ENCODE measurements at places on chromosomes 2 and 18.

GRCh38 chr2:136874258-136874657 is 108.9 kb downstream of the THSD7B start:
- no peak for DNase-seq

- DNase-seq, result no peak
Measured at GRCh38 chr18:30652387-30652786, 390.2 kb downstream of the DSC3 start.

DNA sequence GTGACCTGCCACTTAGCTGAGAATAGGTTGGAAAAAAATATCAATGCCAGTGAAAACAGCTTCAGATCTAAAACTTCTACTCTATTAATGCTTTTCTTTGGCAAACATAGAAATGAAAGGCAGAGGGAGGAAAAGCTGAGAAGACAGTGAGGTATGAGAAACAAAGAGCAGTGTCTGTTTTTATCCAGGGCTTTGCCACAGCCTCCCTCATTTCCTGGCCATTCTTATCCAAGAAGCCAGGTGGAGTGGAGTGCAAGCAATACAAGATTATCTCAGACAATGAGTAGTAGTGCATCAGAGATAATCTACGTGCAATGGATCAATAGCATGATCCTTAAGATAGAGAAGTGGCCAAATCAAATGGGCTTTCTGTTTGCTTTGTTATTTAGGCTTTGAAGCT is 808.7 kb upstream of the PIK3C3 start:
- no peak for DNase-seq

DNA sequence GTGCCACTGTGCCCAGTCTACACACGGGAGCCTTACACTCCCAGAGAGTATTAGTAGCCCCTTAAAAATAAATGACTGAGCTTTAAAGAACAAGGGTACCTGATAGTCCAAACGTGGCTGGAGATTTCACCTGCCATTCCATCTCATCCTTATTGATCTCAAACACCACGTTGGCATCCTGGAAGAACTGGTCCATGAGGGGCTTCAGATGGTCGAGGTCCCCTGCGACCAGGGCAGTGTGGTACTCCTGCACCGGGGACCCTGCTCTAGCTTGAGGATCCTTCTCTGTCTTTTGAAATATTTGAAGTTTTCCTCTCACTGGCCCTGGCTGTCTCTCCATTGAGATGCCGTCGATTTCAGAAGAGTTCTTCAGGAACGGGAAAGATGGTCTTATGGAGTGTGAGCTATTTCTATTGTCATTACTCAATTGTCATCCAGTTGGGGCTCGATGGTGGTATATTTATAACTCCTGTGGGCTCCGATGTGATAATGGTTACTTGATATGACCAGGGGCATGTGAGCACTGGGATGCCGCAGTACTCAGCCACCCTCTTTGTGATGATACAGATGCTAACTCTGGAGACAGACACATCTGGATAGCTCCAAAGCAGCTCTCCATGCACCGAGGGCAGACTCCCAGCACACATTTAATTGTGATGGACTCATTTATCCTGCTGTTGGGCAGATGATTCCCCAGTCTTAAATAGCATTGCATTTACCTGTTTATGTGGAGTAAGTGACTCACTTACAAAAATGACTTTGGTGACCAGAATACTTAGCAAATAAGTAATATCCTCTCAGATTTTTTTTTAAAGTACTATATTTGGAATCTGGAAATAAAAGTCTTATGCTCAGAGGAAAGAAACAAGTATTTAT is 22.8 kb downstream of the ASB18 start:
- DNase-seq, result no peak

- DNase-seq, result no peak
Measured at GRCh38 chr18:74788657-74789056, 191.0 kb downstream of the ZNF407 start.
